ENCODE measurements at places on chromosomes 6 and 20.

- DNase-seq, result no peak
Measured at GRCh38 chr6:36636687-36637418, 41.7 kb upstream of the CDKN1A start.

GRCh38 chr6:87682310-87682709 lies 19.7 kb downstream of the AKIRIN2 start:
- no peak for DNase-seq

DNA sequence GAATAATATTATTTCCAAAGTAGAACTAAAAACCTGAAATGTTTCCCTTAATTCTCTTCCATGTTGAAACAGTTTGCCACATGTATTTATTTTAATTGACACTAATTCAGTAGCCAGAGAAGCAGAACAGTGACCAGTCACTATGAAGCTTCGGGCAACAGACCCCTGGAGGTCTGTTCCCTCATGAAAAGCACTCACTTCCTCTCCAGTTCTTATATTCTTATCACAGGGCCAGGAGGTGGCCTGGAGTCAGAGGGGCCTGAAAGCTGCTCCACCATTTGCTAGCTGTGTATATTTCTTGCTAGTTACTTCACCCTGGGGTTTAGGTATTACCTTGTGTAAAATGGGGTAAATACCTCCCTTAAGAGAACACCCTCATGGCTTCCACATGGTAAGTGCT lies 49.1 kb downstream of the MAP7 start:
- no peak for DNase-seq

GRCh38 chr20:16488086-16488485 lies 85.2 kb downstream of the KIF16B start:
- DNase-seq, result no peak

- no peak for DNase-seq
Measured at GRCh38 chr6:131763749-131764148, 44.1 kb upstream of the ENPP1 start.
